ENCODE measurements at places on chromosomes 11 and 22.

- DNase-seq, result peak; percentile 68
Measured at GRCh38 chr22:22942511-22943329, 55.1 kb downstream of the IGLL5 start.

- no peak for DNase-seq
Measured at GRCh38 chr11:65194564-65194963, 12.8 kb downstream of the CAPN1 start.

DNA sequence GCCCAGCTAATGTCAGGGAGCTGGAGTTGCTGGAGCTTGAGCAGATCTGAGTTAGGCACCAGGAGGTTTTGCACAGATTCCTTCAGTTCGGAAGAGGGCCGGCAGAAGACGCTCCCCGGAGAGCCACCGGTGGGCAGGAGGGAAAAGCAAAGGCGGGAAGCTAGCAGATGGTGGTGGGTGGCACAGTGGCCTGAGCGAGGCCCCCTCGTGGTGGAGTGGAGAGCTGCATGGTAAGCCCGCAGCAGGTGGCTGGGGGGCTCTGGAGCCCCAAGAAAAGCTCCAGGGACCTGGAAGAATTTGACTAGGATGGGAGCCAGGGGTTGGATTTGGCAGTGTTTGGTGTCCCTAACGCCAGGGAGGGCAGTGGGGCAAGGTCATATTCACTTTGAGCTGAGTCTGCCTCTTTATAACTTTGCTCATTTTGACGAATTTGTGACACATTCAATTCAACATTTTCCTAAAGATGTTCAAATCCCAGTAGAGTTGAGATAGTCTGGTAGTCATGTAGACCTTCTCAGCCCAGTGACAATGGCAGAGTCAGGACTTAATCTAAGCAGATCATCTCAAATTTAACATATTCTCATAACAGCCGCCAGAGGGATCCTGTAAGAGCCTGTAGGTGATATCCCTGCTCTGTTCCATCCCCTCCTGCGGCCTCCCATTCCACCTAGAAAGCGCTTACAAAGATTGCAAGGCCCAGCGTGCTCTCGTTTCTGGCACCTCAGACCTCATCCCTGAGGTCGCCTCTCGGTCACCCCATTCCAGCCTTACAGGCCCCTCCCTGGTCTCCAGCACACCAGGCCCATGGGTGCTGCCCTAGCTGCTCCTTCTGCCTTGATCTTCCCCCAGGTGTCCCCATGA lies 57.9 kb downstream of the TRIM29 start:
- DNase-seq, result no peak

GRCh38 chr22:23149743-23150238 lies 4.5 kb downstream of the RAB36 start:
- DNase-seq, result no peak

GRCh38 chr11:3641701-3642070 lies at the start of gene ART5:
Gene ART5, minus strand, starts transcription at chr11:3641992. Its CDS starts 130 bp downstream, at chr11:3641862.
- DNase-seq, result no peak

DNA sequence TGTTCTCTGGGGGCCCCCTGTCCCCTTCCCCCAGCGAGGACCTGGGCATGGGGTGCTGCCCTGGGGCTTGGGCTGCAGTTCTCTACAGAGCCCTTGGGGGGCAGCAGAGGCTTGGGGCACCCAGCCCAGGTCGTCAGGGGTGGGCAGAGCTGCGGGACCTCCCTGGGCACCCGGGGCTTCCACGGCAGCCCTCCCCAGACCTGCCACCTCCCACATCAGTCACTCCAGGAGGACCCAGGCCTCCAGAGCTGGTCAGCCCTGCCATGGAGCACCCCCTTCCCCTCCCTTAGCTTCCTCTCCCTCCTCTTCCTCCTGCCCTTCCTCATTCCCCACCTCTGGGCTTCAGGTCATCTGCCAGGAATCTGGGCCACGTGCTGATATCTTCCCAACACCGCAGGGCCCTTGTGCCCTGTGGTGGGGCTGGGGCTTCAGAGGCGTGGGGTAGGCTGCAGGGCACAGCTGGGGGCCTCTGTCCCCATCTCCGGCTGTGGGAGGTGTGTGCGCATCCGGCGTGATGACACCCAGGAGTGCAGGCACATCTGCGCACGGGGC lies 5.8 kb downstream of the TSPAN4 start:
- peak; percentile 53 for DNase-seq

GRCh38 chr11:96393753-96394348 lies 4.0 kb downstream of the JRKL start:
- DNase-seq, result no peak

DNA sequence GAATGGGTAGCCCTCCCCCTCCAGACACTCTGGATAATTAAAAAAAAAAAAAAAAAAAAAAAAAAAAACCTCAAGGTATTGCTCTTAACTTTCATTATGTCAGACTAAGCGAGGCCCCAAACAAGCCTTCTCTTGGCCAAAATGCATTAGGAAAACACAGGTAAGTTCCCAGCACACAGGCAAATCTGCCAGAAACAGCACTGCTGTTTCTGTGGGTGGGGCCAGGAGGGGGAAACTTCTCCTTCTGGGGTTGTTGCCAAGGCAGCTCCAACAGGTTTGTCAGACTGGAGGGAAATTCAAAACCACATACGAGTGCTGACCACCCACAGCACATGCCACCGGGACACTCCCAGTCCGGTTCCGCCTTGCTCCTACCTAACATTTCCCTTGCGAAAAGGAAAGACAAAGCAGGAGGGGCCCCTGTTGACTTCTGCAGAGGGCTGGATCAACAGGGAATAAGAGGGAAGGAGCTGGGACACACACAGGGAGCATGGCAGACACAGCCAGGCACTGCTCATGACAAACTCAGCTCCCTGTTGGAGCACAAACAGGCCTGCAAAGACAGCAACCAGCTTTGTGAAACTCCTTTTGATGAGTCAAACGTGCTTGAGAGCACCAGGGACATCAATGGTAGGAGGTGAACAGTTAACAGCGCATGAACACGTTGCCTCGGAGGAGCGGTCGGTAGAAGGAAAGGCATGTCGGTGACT lies 55.0 kb downstream of the MYH9 start:
- DNase-seq, result no peak

GRCh38 chr11:94666792-94667721 lies 99.9 kb downstream of the PIWIL4 start:
- no peak for DNase-seq

DNA sequence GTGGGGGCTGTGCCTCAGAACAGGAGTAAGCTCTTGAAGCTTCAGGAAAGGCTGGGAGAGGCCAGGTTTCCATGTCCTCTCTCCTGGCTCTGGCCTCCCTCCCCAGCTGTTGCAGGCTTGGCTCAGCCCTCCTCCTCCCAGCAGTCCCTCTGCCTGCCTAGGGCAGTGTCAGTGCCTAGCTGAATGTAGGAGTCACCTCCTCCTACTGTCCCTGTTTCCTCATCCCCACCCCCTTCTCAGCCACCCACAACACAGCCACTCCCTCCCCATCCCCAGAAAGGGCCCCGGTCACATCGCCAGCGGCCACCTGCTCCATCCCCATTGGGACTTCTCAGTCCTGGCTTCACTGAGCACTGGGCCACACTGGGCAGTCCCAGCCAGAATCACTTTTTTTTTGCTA lies 2.9 kb upstream of the FBLN1 start:
- no peak for DNase-seq

- DNase-seq, result no peak
Measured at GRCh38 chr11:131916638-131917037, 546.2 kb downstream of the NTM start.

- no peak for DNase-seq
Measured at GRCh38 chr11:102868339-102868738, 6.4 kb downstream of the MMP12 start.

DNA sequence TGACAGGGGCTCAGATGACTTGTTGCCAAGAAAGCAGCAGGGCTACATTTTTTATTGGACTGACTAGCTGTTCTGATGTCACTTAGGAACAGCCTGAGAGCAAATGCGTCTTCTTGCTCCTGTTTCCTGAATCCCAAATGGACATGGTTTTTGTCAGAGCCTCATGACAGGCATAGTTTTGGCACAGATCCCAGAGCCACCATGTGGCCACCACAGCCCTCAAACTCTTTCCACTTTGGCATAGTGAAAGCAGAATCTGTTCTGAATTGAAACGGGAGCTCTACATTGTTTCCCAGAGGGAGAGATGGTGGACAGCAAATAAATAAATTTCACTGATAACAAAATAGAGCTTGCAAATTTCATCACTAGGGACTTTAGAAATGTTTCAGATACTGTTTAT lies 222.2 kb downstream of the C11orf87 start:
- no peak for DNase-seq

DNA sequence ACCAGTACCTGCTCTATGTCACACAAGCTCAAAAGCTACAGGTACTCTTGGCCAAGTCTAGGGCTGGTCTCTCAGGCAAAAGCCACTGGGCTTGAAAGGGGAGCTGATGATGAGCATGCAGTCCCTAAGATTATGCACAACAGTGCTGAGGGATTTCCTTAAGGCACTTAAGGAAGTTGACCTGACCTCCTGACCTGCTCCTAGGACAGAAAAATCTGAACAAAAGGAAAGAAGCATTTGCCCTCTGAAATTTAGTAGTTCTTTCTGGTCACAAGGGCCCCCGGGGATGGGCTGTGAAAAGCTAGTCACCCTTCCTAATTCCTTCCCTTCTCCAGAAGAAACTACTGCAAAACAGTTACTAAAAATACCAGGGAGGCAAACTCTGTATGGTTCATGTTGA lies 83.6 kb upstream of the PHOX2A start:
- no peak for DNase-seq

GRCh38 chr11:11895672-11896071 lies 53.9 kb downstream of the USP47 start:
- DNase-seq, result no peak

DNA sequence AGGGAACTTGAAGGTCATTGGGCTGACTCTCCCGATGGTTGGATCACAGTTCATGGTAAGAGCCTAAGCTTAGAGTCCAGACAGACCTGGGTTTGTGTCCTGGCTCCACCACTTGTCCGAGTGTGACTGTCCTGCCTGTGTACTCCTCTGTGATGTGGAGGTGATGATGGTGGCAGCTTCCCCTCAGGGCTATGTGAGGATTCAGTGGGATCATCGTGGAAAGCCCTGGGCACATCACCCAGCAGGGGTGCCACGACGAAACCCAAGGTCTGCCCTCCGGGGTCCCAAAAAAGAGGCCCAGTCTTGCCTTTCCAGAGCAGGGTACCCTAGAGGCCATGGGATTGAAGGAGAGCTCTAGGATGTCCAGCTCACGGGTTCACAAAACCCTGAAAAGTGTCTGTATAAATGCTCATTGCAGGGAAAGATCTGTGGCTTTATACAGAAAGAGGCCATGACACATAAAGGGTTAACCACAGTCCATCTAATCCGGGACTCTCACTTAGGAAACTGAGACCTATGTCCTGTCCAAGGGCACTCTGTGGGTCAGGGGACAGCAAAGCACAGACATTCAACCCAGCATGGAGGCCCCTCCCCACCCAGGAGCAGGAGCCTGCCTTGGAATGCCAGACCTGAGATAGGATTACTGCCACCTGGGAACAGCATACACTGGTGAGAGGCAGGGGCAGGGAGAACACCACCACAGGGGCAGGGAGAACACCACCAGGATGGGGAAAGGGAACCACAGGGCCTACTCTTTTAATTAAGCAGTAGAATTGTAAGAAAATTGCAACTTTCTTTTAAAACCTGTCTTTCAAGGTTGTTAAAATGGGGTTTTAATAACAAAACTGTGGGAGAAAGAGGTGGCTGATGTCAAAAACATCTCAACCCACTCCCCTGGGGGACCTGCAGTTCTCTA lies 51.3 kb downstream of the IGLL5 start:
- no peak for DNase-seq

GRCh38 chr22:42412744-42413333 lies 19.4 kb downstream of the NFAM1 start:
- DNase-seq, result no peak

- no peak for DNase-seq
Measured at GRCh38 chr11:114076921-114077331, 17.4 kb downstream of the ZBTB16 start.

GRCh38 chr22:49393526-49393925 lies 434.1 kb downstream of the BRD1 start:
- no peak for DNase-seq

DNA sequence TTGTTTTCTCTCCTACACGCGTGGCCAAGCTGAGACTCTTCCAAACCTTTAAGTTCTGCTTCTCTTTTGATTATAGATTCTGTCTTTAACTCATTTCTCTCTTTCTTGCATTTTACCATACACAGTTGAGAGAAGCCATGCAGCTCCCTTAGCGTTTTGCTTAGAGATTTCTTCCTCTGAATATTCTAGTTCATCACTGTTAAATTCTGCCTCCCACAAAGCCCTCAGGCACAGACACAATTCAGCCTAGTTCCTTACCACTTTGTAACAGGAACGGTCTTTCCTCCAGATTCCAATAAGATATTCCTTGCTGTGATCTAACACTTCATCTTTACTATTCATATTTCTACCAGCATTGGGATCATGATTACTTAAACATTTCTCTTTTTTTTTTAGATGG lies 24.7 kb upstream of the CD81 start:
- no peak for DNase-seq

- no peak for DNase-seq
Measured at GRCh38 chr11:65899356-65900124, 648 bp downstream of the FOSL1 start.

DNA sequence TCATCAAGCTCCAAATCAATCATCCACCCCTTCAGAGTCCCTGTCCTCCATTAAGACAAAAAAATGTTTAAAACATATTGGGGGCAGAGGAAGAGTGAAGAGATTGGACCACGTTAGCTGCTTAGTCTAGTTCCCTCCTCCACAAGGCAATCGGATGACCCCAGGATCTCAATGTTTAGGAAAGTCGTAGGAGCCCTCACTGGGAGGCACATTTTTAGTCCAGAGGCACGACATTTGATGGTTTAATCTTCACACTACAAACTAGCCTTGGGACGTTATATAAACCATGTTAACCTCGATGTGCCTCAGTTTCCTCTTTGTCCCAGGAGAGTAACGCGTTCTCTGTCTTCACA lies 588 bp upstream of the FAT3 start:
- DNase-seq, result no peak

GRCh38 chr22:32396746-32397145 lies 15.3 kb downstream of the RTCB start:
- no peak for DNase-seq

DNA sequence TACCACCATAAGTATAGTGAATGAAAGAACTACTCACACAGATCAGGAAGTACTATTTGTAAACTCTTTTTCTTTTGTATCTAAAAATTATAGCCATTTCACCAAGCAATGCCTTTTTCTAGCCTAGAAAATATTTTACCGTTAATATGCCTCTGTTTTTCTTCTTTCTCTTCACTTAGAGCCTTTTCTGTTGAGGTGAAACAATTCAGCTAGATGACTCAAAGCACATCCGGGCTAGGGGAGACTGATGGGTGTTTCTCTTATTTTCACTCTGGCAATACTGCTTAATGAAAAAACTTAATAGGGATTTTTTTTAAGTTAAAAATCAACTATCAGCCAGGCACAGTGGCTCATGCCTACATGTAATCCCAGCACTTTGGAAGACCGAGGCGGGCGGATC lies 93.3 kb downstream of the SGSM3 start:
- no peak for DNase-seq

GRCh38 chr22:38171927-38172831 lies 9.5 kb downstream of the PLA2G6 start:
- DNase-seq, result no peak

- DNase-seq, result no peak
Measured at GRCh38 chr11:45076761-45077160, 69.7 kb upstream of the PRDM11 start.
